CD8-positive, alpha-beta T cell (primary cell): ENCODE measurements at places on chromosomes 12 and 14.

DNA sequence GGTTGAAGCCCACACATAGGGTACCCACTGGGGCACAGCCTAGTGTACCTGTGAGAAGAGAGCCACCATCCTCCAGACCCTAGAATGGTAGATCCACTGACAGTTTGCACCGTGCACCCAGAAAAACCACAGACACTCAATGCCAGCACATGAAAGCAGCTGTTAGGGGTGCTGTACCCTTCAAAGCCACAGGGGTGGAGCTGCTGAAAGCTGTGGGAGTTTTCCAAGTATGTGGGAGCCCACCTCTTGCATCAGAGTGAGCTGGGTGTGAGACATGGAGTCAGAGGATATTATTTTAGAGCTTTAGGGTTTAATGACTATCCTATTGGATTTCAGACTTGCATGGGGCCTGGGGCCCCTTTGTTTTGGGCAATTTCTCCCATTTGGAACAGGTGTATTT lies 30.5 kb downstream of the TSPAN19 start:
- no peak for DNase-seq

DNA sequence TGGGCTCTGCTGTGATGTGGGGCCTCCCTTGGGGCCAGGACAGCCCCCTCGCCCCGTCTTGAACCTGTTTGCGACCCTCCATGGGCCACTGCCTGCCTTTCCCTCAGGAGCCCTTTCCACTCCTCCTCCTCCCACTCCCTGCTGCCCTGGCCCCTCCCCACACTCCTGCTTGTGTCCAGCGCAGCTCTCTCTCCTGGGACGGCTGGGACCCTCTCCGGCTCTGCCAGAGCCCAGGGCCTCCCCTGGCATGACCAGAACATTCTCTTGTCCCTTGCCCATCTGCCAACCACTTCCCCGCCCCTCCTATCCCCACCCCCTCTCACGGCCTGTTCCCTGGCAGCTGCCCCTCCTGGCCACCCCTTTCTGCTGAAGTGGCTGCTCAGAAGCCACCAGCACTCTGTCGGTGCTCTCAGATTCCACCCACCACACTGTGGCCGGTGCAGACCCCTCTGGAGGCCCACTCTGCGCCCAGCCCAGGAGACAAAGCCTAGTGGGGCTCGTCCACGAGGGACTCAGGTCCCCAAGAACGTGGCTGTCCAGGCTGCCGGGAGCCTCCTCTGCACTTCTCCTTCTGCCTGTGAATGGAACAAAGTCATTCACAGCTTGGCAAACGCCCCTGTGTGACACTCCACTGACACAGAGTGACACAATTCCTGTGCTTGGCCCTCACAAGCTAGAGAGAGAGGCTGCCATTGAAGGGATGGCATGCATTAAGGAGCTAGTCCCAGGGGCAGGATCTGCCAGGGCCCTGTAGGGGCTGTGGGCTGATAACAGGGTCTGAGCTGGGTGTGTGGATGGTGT lies 1.4 kb downstream of the ASPG start:
- no peak for DNase-seq

GRCh38 chr14:90632451-90632850 lies 183.8 kb downstream of the TTC7B start:
- no peak for DNase-seq

GRCh38 chr12:56878010-56878339 lies 56.2 kb downstream of the SDR9C7 start:
- DNase-seq = no peak

GRCh38 chr12:5615760-5616159 lies 183.9 kb downstream of the NTF3 start:
- DNase-seq = no peak

GRCh38 chr14:93042968-93043940 lies 72.5 kb downstream of the ITPK1 start:
- DNase-seq = no peak

- DNase-seq = no peak
Observed at GRCh38 chr14:94052199-94052598, 26.1 kb downstream of the OTUB2 start.

GRCh38 chr12:4278329-4279197 lies 5.0 kb downstream of the CCND2 start:
- DNase-seq = no peak

- no peak for DNase-seq
Observed at GRCh38 chr12:118417942-118418341, 41.6 kb downstream of the SUDS3 start.

- no peak for DNase-seq
Observed at GRCh38 chr14:71388336-71388735, 481.1 kb downstream of the PCNX1 start.

DNA sequence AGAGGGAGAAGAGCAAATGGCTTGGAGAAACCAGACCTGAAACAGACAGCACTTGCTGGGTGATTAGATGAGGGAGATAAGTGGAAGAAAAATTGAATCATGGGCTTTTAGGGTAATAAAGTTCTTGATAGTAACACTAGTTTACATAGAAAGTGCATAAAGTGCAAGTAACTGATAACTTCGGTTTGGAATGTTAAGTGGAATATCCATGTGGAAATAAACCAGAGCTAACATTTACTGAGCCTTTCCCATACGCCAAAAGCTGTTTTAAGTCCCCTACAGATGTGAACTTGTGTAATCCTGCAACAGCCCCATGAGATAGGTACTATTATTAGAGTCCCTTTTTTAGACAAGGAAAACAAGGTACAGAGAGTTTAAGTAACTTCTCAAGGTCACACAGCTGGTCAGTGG lies 77.1 kb upstream of the NUDT4 start:
- DNase-seq = no peak

DNA sequence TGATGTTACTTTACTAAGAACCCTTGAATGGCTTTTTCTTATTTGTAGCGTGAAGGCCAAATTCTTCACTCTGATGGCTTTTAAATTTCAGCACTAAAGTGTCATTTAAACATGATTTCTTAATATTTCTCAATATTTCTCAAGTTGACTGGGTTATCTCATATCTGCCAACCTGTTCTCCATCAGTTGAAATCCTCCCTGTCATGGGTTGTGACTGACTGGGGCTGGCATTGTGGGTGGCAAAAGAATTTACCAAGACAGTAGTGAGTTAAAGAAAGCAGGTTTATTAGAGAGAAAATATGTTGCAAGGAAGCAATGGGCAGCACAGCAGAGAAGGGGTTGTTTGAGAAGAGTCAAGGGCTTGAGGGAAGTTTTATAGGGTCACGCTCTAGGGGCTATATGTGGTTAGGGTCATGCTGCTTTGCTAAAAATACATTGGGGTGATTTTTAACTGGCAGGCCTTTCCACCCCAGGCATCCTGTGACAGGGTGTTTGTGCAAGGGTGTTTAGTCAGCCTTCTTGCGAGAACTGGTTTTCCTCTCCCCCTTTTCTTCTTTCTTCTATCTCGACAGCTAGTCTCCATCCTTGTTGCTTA lies 232.8 kb upstream of the SEL1L start:
- DNase-seq = no peak

GRCh38 chr12:128444598-128444997 lies 177.6 kb downstream of the TMEM132C start:
- no peak for DNase-seq

DNA sequence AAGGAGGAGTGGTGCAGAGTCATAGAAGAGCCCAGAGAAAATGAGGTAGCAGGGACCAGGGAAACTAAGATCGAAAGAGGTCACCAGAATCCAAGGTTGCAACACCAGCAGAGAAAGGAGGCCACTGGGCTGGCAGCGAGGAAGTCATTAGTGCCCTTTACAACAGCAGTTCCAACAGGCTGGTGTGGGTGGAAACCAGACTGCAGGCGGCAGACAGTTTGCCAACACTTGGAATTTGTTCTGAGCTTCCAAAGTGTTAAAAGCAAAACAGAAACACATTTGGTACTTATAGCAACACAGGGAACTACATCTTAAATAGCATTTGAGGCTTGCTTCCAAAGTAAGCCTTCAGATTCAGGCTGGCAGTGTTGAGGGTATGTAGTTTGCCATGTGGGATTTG lies 95.2 kb upstream of the PWP1 start:
- no peak for DNase-seq

DNA sequence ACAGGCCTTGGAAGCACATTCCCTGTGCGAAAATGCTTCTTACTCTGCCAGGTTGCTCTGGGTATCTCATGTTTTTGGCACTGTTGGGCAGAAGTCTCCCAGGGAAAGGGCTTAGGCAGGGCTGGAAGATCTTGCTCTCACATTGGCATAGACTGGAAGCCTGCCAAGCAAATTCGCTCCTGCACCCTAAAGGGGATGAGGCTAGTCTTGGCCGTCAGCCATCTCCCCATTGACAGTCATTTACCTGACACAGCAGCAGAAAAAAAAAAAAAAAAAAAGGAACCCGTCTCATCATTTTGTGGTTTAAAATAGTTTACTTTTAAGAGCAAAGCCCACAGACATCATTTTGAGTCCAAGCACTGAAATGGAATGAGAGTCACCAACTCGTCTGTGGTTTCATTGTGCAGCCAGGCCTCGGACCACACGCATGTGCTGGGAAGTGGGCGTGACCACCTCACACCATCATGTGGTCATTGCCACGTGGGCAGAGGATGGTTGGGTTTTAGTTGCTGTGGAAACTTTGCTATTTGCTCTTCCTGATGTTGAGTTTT lies 84.8 kb downstream of the NRXN3 start:
- no peak for DNase-seq

GRCh38 chr14:89388853-89389252 lies 28.2 kb downstream of the FOXN3 start:
- DNase-seq = no peak

GRCh38 chr12:96521895-96522682 lies 32.7 kb downstream of the CFAP54 start:
- DNase-seq = no peak

DNA sequence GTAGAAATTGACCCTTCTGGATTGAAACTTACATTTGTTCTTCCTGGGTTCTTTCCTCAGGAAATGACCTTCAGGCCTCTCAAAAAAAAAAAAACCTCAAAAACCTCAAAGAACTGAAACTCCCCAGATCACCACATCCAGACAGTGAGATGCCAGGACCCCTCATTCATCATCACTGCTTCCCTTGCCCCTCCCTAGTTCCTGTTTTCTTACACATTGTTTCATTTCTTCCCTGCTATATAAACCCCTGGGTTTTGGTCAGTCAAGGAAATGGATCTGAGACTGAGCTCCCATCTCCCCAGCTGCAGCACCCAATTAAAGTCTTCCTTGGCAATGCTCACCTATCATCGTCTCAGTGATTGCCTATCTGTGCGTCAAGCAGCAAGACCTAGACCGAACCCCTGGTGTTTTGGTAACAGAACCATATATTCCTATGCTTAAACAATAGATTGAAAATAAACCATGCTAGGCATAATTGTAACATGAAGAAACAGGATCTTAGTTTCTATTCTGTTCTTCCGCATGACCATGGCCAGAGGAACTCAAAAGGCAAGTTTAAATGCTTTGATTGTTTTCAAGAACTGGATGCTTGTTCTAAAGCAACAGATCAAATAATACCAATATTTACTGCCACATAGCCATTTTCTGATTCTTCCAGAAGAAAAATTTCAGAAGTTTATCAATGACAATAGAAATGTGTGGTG lies 108.0 kb upstream of the MAX start:
- DNase-seq = no peak

DNA sequence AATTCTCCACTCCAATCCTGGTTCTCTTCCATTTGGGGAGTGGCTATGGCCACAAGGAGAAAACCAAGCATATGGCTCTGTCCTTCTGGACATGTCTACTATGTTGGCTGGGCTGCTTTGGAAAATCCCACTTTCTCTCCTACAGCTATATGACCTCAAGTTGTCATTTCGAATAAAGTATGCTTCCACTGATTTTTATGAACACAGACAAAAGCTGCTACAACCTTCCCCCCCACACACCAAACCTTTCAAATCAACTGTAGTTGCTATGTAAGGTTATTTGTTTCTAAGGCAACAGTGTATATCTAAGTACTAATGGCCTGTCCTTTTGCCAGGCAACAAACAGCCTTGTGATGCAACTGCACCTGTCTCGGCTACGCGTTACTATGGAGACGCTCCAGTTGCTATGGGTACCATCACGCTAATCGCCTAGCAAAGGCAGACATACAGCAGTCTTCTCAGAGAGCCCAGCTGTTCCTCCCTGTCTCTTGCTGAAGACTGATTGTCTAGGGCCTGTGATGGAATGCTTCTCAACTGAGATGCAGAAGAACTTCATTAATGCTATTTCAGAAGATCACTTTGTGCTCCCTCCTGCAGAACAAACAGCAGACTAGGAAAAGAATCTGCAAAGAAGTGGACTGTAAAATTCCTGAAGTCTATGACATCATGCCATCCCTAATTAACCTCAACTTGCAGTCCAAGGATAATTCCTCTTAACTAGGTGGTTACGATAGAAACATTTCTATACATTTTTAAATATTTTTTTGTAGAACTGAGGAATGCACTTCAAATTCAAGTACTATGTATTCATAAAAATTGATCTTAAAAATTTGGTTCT lies 67.6 kb downstream of the FOXN3 start:
- no peak for DNase-seq
